ENCODE measurements at places on chromosomes 6 and 20.

- DNase-seq = no peak
Observed at GRCh38 chr20:63318391-63319163, 25.6 kb downstream of the COL20A1 start.

DNA sequence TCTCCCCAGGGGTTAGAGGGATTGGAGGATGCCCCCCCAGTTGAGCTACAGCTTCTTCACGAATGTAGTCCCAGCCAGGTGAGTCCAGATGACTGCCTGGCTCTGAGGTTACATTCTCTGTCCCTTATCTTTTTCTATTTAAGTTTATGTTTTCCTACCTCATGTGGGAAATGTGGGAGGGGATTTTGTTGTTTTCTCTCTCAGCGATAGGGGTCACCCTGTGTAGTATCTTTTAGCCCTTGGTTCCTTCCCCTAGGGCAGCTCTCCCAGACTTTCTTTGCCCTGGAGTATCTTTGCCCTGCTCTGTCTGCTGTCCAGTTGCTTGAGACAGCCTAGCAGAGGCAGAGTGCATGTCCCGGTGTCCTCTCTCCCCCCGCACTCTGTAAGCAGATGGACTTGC lies 5.8 kb downstream of the FANCE start:
- DNase-seq = no peak

DNA sequence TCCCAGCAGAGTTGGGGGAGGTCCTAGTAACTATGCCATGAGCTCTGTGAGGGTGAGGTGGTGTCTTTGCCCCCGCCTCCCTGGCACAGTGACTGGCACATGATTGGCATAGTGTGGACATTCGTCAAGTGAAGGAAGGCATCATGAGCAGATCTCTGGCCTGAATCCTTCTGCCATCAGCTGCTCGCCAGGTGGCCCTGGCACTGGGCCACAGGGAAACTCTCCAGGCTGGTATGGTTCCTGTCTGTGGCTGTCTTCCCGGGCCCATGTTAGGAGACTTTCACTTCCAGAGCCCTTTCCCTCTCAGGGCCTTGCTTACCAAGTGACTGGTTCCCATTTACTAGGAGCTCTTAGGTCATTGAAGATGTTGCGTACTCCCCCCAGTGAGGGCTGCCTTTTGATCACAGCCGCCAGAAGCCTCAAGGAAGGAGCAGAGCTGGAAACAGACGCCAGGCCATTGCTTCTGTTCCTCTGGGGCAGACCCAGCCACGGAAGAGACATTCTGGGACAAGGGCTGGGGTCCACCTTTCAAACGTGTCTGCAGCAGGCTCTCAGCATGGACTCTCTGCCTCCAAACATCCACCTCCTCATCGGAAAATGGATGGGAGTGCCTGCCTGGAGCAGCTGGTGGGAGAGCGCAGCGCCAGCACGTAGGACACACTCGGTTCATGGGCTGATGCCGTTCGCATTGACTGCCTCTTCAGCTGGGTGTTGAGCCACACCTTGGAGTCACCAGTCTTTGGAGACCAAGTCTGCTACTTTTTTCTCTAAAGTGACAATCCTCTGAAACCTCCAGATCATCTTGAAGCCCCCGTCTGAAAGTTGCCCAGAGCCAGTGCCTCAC lies 67.2 kb downstream of the PTPN1 start:
- DNase-seq = no peak

DNA sequence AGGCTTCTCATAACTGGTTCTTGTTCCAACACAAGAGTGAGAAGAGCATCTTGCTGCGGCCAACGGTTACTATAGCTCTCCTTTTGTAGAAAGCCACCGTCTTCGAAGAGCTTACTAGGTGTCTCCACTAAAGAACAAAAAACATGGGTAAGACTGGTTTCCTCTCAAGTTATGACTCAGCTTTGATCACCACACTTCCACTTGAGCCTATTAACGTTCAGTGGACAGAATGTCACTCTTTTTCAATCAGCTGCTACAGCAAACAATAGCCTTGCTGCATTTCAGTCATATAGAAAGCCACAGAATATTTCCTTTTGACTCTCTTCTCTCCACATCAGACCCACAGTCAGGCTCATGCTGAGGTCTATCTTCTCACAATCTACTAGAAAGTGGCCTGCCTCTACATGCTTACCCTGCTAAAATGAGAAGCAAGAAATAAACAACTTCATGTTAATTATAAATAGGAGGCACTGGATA lies 243.5 kb upstream of the PREP start:
- DNase-seq = peak; percentile 9

DNA sequence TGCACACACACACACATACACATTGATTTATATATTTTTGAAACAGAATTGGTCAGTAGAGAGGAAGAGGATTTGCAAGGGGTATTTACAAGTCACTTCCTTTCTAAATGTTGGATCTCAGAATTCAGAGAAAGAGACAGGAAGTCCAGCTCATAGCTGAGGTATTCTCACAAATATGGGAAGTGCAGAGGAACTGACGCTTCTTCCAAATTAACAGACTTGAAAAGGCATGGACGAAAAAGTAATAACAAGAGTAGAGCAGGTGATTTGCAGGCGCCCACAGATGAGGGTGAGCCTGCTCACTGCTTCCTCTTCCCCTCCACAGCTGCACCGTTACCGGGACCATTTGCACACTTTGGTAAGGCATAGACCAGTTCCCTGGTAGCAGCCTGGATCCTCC lies 246.4 kb downstream of the PHACTR1 start:
- no peak for DNase-seq

DNA sequence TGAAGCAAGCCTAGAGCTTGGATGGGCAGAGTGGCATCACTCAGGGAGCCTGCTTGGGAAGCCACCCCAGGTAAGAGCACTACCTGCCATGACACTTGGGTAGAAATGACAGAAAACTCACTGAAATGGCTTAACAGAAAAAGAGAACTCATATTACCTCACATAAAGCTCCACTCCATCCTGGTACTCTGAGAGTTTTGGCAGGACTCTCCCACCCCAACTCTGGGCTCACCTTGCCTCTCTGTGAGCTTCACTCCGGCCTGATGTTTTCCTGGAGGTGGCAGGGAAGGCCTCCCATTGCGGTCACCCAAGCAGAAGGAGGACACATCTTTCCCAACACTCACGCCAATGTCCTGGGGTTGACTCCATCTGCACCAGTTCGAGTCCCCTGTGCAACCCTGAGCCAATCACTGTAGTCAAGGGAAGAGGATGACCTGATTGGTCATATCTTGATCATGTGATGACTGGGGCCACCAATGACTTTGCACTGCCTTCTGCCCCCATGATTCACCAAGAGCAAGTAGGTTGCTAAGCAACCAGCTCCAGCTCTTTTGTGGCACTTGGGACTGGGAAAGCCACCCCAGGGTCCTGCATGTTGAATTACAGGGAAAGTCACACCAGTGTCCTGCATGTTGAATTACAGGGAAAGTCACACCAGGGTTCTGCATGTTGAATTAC lies 446.1 kb upstream of the SULF2 start:
- no peak for DNase-seq

DNA sequence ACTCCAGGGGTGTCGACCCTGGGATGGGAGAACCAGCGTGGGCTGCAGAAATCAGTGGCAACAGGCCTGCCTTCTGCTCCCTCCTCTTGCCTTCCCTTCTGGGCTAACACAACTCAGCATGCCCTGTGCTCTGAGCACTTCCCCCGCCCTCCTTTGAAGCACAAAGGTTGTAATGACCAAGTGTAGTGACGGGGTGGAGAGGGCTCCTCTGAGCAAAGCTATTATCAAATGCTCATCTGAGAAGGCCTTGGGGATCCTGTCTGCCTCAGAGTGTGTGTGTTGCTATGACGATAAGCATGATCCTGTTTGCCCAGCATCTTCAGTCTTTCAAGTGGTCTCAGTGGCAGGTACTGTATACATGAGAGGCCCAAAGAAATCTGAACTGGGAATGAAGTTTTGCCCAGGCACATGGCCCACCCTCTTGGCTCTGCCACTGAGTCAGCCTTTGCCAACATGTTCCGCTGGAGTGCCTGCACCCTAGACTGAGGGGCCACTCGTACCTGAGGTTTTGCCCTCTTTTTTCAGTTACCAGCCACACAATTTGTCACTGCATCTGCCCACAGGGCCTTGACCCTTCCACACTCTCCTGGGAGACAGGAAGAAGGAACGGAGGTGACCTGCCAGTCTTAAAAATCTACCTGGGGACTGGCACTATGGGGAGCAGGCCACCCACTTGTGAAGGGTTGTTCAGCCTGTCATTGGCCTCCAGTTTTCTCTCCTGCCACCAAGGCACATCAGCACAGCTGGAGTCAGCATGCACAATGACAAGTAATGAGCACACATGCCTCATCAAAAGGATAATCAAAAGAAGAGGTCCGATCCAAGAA lies 74.5 kb downstream of the GFOD1 start:
- DNase-seq = no peak

DNA sequence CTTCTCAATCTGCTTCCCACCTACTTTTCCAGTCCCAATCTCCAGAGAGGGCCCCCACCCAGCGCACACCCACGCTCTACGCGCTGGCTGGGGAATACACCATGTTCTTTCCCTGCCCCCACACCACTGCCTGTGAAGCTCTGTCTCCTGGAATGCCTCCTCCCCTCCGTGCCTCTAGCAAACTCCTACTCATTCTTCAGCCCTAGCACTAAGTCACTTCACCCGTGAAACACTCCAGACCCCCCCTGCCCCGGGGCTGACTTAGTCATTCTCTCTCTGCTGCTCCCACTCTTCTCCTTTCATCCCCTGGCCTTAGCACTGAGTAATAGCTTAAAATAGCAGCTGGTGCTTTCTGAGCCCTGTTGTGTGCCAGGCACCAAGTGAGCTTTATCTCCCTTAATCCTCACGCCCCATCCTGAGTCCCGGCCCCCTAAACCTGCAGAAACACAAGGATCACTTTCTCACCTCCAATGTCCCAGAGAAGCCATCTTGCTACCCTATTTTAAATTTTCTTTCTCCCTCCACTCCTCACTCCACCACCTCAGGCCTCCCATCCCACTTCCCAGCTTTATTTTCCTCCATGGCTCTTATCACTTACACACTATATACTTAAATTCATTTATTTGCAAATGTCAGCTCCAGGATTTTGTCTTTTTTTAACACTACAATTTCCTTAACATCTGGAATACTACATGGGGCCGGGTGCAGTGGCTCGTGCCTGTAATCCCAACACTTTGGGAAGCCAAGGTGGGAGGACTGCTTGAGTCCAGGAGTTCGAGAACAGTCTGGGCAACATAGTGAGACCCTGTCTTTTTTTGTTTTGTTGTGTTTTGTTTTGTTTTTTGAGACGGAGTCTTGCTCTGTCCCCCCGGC lies 6.3 kb upstream of the PARD6B start:
- peak; percentile 79 for DNase-seq

DNA sequence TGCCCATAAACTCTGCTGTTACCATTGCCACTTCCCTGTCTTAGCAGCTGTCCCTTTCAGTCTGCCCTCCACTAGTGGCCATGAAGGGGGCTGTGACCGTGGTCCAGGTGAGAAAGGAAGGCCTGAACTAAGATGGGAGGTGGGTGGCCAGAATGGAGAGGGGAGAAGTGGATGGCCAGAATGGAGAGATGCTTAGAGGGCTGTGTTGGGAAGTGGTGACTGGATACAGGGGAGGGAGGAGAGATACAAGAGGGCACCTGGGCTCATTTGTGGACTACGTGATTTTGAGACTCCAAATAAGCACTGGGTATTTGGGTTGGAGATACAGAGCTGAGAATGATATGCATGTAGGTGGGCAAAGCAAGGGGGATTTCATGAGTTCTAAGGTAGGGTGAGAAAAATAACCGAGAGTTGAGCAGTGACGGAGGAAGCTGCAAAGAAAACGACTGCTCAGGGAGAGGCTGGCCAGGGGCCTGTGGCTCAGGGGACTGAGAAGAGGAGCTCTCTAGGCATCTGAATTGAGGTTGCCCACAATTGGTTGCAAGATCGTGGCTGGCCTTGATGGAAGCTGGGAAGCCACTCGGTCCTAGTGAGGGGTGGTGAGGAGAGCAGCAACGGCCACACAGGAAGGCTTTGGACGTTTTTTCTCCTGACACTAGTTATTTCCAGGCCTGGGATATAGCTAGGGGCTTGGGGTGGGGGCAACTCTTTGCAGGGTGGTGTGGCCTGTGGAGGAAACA lies 36.9 kb downstream of the PANK2 start:
- DNase-seq = no peak

DNA sequence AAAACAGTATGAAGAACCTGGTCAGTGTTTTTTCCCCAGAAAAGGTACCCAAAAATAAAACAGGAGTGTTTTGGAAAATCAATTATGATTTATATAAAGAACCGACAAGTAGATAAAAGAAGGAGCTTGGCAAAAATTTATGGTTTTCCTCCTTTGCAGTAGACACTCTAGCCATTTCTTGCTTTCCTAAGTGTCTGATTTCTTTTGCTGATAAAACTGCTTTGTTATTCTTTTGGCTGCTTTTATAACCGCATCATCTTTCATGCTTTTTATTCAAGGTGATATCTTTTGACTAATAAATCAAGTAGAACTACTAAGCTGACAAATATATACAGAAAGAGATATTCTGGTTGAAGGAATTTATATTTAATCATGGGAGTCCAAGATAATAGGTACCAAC lies 16.6 kb downstream of the ATG5 start:
- no peak for DNase-seq

DNA sequence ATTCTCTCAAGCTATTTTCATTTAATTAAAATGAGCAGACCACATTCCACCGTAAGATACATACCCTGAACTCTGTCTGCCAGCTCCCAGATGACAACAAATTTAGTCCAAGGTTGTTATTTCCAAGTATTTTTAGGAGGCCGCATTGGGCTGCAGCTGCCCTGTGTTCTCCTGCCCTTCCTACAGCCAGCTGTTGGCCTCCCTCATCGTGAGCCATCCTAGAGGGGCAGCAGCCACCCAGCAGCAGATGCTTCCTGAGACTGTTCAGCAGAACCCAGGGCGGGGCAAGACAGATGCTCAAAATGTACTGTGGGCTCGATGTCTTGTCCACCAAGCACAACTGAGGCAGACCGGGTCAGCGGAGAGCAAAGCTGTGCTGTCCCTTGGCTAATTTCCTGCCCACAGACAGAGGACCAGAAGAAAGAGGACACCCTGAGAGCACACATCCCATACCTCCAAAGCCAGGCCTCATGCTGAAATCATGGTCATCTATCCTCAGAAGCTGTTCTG lies 16.4 kb downstream of the GABRR1 start:
- DNase-seq = no peak

- no peak for DNase-seq
Observed at GRCh38 chr6:56786256-56786655, 143.6 kb upstream of the DST start.

GRCh38 chr6:28943557-28944411 lies 20.0 kb upstream of the TRIM27 start:
- peak; percentile 72 for DNase-seq

DNA sequence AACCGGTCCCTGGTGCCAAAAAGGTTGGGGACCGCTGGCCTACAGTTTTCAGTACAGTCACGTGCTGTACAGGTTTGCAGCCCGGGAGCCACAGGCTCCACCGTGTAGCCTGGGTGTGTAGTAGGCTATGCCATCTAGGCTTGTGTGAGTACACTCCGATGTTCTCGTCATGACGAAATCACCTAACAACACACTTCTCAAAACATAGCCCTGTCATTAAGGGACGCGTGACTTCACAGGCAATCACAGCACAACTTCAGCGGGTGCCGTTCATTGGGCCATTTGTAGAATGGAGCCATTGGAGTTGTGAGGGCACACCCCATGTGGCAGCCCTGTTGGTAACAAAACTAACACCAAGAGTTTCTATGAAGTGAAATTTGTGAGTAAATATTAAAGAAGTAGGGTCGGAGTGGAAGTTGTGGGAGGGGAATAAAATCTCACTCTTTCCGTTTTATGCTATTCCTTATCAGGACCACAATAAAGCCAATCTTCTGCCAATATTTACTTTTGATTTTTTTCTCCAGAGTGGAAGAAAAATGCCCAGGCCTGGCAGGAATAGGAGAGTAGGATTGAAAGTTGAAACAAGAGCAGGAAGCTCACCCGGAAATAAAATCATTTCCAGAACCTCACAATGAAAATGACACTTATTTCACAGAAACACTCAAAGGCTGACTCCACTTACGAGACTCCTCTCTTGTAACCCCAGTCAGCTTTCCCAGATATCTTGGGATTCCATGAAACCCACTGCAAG lies 63.7 kb upstream of the PTPN1 start:
- no peak for DNase-seq

Measured in stimulated activated CD4-positive, alpha-beta T cell treated with anti-CD3 and anti-CD28 coated beads, Interleukin-1b, Interleukin-23, amount 100 ng/mL, for 24 hours (primary cell).